ENCODE measurements at places on chromosomes 16 and 17.

DNA sequence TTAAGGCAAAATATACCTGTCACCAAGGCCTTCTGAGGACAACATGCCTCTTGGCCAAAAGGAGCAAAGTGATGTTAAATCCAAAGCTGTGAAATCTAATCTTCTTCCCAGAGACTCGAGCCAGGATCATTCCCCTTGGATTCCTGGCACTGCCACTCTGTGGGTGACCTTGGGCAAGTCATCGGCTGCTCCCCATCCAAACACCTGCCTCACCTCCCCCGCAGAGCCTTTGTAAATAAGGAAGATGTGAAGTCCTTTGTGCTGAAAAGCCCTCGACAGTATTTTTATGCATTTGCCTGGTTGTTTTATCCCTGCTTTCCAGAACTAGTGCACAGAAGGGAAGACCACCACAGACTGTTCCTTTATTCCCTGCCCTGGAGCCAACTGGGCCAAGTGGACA, 5.4 kb upstream of the CEP295NL start:
- DNase-seq: no peak

- no peak for DNase-seq
Measured at GRCh38 chr17:82527898-82528297, 8.4 kb downstream of the FOXK2 start.

DNA sequence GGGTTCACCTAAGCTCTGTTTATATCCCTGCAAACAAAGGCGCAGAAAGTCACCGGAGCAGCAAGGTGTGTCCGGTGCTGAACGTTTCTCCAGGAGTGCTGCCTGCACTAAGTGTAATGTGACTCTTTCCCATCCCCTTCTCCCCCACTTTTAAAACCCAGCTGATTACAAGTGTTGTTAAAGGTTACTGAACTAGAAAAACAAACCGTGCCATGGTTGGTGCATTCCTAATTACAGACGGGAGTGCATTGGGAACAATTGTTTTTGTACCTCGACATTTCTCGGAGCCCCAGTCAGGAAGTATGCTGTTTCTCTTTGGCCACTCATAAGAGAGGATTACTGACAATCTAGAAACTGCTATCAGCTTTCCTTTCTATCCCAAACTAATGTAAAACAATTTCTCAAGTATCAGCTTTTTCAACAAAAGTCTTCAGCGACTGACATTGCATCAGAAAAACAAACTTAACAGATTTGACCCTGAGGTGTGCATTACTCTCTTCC, 441.0 kb upstream of the SALL1 start:
- DNase-seq: no peak

GRCh38 chr16:56767024-56767423, 37.1 kb downstream of the NUP93 start:
- no peak for DNase-seq

GRCh38 chr17:14360856-14361255, 60.0 kb downstream of the HS3ST3B1 start:
- no peak for DNase-seq

DNA sequence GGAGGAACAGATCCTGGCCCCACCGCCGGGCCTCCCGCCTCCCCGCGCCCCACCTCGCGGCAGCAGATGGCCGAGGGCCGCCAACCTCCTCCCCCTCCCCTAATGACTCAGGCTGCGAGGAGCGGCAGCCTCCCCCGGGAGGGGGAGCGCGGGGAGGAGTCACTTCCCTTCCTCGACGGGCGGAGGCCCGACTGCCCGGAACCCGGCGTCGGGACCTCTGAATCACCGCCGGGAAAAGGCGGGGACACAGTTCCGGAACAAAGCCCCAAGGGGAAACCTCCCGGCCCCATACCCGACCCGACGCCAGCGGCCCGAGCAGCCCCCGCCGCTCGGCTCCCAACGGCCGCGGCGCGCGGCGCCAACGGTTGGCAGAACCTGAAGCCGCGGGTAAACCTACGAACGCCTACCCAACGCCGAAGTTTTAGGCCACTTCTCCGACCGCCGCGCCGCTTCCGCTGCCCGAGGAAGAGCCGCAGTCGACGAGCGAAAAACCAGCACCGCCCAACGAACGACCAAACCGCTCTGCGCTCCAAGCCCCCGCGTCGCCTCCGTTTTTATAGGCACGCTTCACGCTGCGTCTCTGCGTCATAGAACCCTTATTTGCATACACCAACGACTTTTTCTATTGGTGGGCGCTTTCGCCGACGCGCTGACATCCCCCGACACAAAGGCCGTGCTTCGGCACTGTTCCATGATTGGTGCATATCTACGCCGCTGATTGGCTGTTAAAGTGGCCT, 5.2 kb upstream of the UNK start:
- DNase-seq: peak; percentile 99

- no peak for DNase-seq
Measured at GRCh38 chr17:70776441-70776840, 607.1 kb downstream of the KCNJ2 start.

DNA sequence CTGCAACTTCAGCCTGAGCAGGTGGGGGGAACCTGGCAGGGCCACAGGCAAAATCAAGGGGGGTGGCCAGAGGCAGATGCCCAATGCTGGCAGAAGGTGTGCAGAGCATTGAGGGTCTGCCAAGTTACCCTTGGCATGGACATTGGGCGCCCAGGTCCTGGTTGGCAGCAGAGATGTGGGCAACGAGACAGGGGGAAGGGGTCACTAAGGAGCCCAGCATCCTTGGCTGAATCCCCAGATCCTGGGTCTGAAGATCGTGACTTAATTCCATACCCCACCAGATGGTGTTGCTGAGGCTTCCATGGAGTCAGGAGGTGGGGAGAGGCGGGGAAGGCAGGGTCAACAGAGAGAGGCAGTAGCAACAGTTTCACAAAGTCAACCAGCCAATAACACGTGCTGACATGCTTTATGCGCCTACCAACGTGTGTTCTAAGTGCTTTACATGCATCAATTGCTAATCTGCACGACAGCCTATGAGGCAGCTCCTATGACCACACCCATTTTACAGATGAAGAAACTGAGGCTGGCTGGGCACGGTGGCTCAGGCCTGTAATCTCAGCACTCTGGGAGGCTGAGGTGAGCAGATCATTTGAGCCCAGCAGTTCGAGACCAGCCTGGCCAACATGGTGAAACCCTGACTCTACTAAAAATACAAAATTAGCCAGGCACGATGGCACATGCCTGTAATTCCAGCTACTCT, 83.3 kb downstream of the GSG1L start:
- peak; percentile 10 for DNase-seq

GRCh38 chr17:58337600-58338453, 9.2 kb upstream of the TSPOAP1 start:
- DNase-seq: peak; percentile 78

DNA sequence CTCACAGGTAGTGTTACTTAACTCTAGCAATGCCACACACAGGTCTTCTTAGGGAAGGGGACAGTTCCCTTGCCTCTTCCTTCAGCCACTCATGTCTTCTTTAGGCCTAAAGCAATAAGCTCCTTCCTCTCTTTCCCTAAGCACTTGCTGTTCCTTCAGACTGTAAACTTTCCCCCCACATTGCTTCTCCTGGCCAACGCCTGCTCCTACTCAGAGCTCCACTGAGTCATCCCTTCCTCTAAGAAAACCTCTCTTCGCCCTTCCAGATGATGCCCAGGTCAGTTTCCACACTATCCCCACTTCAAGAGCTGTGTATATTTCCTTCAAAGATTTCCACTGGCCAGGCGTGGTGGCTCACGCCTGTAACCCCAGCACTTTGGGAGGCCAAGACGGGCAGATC, 12.5 kb upstream of the EPOP start:
- no peak for DNase-seq

DNA sequence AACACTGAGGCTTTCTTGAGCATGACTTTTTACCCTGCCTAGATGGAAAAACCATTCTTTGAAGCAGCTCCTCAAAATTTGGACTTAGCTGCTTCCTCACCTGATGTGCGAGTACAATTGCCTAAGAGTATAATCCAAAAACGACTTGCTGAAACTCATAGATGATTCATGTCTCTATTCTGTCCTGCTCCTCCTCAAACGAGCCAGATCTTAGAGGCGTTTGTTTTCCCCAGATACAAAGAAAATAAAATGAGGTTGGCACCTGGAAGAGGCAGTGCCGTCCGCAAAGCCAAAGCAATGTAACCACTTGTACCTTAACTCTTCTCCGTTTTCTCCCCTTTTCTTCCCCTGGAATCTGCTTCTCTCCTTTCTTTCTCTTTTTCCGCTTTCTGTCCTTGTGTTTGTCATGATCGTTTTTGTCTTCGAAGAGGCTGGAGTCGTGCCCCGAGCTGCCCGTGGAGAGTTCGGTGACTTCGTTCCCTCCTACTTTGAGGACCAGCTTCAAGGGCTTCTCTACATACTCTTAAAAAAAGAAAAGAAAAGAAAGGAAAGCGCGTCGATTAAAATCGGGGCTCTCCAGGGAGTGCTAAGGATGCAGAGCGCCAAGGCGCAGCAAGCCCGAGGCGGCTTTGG, 895 bp downstream of the BRD7 start:
- no peak for DNase-seq

DNA sequence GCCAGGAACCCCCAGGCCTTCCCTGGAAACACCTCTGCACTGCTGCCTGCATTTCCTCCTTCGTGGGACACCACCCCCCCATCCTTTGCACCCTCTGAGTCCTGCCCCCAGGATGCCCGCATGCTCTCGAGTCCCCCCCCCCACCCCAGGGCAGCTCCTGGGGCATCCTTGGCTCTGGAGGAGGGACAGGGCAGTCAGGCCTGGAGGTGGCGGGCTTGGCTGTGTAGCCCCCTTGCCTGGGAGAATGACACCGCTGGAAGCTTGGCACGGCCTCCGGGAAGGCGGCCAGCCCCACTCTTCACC, 98.9 kb upstream of the GSE1 start:
- no peak for DNase-seq

DNA sequence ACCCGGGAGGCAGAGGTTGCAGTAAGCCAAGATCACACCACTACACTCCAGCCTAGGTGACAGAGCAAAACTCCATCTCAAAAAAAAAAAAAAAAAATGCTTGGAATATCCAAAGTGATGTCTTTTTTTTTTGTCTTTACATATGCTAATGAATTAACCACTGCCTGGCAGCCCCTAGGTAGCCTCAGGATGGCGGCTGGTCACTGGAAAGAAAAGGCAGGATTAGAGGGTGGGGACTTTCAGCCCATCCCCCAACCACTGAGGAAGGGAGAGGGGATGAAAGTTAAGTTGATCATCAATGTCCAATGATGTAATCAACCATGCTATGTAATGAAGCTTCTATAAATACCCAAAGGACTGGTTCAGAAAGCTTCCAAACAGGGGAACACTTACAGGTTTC, 26.8 kb downstream of the RNF157 start:
- DNase-seq: no peak

All from left colon (tissue), 2 donors.